ENCODE measurements at places on chromosomes 3 and 15. TPM values are rescaled to one million over a fixed set of nuclear protein-coding genes. Genes with fewer than 3 reads are reported as not detected.

Gene FAM227B
- 1.2 TPM for total RNA-seq

Gene NOX5
- 0.24 TPM for total RNA-seq

Gene CEMIP
- 1.0 TPM for total RNA-seq

Gene RARB
- total RNA-seq = 6.7 TPM

Gene MASP1
- total RNA-seq = not detected

Gene CGGBP1
- total RNA-seq = 38.9 TPM

Gene USP19
- total RNA-seq = 20.5 TPM

Data from A549 treated with AZD2906 at 1 μM for 4 hours (cell line).